ENCODE measurements at places on chromosomes 4 and X.

DNA sequence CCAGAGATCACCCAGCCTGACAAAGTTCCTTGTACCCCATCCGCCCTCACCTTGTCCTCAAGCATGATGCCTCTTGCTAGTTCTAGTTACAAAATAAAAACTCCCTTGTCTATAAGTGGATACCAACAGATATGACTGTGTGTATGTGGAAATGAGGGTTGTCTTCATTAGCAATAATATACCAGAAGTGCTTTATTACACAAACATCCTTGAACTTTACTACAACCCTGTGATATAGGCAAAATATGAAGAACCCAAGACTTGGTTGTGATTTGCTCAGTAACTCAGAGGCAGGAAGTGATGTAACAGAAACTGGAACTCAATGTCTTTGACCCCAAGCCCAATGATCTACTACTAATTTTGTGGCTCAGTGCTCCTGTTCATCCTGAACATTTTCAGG, 97.6 kb downstream of the AKAP4 start:
- DNase-seq, result no peak

DNA sequence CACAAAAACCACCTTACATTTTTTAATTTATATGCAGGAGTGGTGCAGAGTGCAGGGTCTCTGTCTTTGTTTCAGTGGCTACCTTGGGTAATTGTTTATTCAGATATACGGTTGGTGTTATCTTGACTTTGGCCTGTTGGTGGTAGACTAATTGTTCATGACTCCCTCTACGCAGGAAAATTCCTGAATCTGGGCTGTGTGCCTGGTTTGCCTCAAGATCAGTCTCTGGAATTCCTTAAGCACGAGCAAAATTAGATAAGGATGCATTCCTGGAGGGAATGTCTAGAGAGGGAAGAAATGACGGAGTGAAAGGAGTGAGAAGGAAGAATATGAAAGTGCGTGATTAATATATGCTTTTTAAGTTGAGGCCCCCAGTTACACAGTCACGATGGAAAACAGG, 576.9 kb upstream of the PCDH10 start:
- no peak for DNase-seq

DNA sequence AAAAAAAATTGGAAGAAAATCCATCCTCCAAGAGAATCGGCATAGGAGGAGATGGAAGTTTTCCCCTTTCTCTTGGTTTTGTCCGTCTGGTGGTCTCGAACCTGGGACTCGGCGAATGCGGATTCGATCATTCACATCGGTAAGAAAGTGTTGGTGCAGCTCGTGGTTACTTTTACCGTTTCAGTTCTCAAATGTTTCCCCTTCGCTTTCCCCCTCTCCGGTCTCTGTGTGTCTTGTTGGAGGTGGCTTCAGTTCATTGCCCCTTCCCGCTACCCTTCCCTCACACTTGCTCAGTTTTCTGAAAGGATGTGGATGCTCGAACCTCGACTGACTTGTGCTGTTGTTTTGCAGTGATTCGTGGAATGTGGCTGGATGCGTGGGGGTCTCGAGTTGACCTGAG, 840 bp downstream of the GRID2 start:
- no peak for DNase-seq

GRCh38 chrX:9429767-9430166, 35.1 kb upstream of the TBL1X start:
- no peak for DNase-seq

GRCh38 chr4:134365852-134366251, 164.3 kb upstream of the PABPC4L start:
- peak; percentile 96 for DNase-seq

DNA sequence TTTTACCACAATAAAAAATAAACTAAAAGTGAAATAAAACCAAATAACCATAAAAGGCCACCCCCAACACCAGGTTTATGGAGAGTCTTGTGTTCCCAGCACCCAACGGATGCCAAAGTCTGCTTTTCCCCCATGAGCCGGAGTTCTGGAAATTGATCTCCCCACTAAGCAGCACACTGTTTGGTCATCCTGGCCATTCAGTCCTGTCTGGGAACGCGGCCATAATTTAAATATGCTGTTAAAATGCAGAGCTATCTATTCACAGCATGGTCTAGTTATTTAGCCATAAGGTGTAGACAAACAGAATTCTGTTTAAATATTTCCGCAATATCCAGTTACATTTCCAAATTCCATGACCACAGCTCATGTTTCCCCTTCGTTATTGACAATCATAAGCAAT, 129.6 kb upstream of the TBL1X start:
- DNase-seq, result no peak
